ENCODE measurements at places on chromosomes 1 and 21. TPM values are rescaled to one million over a fixed set of nuclear protein-coding genes. Genes with fewer than 3 reads are reported as not detected.

Gene BRDT
- not detected for total RNA-seq

Gene DCDC2B
- total RNA-seq = not detected

Gene BRINP2
- total RNA-seq = not detected

Gene KIF17
- 1.9 TPM for total RNA-seq

Gene NOS1AP
- total RNA-seq = 0.29 TPM

Gene SLAMF9
- total RNA-seq = not detected

Gene KCNJ6
- total RNA-seq = not detected

Gene RBM15
- total RNA-seq = 17.9 TPM

Gene KRTAP13-3
- not detected for total RNA-seq

Gene CD52
- not detected for total RNA-seq

Measured in myometrial cell (primary cell).